ENCODE measurements at places on chromosomes 5 and 9.

GRCh38 chr9:92308893-92309292, 15.4 kb upstream of the IARS1 start:
- no peak for DNase-seq

GRCh38 chr9:116377179-116377798, 223.7 kb downstream of the PAPPA start:
- no peak for DNase-seq

DNA sequence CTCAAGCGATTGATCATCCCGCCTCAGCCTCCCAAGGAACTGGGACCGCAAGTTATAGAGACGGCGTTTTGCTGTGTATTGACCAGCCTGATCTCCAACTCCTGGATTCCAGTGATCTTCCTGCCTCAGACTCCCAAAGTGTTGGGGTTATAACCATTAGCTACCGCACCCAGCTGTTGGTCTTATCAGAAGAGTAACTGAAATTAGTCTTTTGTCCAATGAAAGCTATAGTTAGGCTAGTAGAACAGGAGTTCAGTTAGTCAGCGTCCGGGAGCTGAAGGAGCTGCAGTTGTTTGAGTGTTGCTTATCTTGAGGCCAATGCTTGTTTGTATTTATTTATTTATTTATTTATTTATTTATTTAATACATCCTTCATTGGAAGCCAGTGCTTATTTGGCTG, 3.2 kb upstream of the MIGA2 start:
- DNase-seq: no peak

- DNase-seq: no peak
Observed at GRCh38 chr9:98742325-98743280, 33.9 kb upstream of the GABBR2 start.

DNA sequence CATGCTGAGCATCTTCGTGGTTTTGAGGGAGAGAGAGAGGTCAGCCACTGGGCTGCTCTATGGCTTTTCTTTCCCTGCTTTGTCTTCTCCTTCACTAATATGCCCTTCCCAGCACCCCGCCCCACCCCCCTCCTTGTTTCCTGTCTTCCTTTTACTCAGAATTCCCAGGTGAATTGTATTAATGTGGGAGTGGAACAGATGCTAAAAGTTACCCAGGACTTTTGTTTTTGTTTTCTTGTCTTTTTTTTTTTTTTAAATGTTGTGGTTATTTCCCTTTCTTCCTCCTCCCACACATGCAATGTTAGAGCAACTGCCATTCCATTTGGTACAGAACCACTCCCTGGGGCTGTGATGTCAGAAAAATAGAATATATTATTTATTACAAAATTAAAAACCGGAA, 442.7 kb upstream of the CD180 start:
- no peak for DNase-seq

GRCh38 chr5:72042097-72042496, 65.2 kb upstream of the MAP1B start:
- DNase-seq: no peak

DNA sequence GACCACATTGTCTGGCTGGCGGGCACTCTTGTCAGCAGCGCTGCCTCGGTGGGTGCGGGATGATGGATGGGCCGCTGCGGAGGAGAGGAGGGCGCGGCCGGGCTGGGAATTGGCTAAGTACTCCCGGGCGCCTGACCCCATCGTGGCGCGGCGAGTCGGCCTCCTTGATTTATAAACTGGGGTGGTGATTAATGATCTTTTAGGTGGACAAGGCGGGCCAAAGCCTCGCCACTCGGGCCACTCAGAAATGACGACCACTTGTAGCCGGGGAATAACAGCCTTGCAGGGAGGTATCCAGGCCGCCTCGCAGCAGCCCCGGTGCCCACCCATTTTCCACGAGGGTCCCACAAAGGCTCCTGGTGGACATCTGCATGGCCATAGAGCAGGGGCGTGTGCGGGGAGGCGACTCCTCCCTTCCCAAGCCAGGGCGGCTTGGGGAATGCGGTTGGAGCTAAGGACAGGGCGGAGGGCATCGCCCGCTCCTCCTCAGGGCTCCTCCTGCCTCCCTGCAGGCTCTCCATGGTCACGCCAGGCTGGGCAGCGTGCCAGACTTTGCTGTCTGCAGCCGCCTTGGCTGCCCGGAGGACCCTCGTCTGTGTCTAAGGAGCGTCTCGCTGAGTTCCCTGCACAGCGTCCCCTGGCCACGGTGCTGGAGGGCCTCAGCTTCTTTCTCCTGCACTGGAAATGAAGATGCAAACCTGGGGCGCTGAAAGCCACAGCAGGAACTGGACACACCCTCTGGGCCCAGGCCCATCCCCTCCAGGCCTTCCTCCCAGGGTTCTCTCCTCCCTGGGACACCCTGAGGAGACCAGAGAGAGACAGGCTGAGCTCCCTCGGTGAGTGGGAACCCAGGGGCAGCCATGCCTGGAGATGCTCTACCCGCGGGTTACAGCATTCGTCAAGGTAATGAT, 287.4 kb upstream of the IRX4 start:
- no peak for DNase-seq

DNA sequence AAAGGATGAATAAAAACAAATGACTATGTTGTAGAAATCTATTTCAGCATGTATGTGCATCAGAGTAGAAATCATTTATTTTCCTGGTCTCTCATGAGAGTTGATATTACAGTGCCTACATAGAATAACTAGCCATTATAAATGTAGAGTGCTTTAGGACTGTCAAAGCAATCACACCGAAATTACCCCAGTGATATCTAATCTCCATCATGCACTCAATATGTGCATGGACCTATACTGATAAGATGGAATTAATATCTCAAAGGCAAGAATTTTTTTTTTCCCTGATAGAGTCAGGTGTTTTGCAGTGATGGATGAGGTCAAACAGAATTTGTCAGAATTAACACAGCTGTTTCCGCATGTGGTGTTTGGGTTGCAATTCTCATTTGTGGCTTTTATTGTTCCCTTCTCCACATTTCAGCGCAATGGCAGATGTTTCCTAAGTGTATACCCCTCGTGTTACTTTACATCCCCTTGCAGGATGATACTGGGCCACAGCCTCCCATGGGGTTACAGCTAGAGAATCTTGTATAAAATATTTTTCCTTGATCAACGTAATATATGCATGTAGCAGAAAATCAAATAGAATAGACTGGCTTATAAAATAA, 298.8 kb downstream of the RASEF start:
- DNase-seq: no peak

Measured in stimulated activated CD8-positive, alpha-beta memory T cell treated with anti-CD3 and anti-CD28 coated beads, Interleukin-7, amount 100 ng/mL, for 1 hour (primary cell).